Stimulated activated CD8-positive, alpha-beta memory T cell treated with anti-CD3 and anti-CD28 coated beads, Interleukin-15, amount 100 ng/mL, for 48 hours (primary cell): ENCODE measurements at places on chromosomes 6 and 20.

DNA sequence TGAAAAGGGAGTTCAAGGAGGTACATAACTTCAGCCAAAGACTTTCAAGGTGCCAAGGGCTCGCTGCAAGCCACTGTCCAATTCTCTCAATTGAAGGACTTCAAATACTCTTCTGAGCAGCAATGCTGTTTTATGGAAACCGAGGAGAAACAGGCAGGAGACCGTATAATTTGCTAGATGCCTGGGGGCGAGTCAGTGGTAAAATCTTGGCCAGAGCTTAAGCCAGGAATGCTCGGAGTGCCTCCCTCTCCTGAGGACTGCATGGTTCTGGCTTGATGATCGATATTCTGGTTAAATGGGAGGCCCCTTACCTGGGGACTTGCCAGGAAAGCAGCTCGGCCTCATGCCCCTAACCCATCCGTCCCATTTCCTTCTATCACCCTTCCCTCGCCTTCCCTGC, 35.8 kb upstream of the NOP56 start:
- DNase-seq = no peak

DNA sequence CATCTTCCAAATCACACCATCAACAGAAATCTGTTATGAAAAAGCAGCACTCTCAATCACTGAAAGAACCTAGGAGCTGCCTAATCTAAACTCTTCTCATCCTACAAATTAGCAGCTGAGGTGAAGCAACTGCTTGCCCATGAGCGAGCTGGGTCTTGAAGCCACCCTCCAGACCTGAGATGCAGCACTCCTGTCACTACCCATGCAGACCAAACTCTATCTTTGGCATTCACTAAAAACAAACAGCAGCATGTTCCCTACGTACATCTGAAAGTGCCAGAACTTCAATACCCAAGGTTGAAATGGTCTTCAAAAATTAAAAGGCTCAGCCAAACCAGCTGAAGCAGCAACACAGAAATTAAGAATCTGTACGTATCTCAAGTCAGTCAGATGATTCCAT, 14.3 kb downstream of the ADNP start:
- no peak for DNase-seq

GRCh38 chr20:58306421-58307261, 2.9 kb upstream of the RAB22A start:
- DNase-seq = peak; percentile 55

- no peak for DNase-seq
These were observed 234.7 kb downstream of the TRDN start for GRCh38 chr6:123402052-123402451.
